ENCODE measurements at places on chromosomes 3 and 15.

GRCh38 chr15:73748730-73749129, 4.4 kb downstream of the INSYN1 start:
- no peak for DNase-seq

- no peak for DNase-seq
Measured at GRCh38 chr3:43753741-43754715, 63.3 kb downstream of the ABHD5 start.

GRCh38 chr3:10457560-10457959, 47.8 kb downstream of the ATP2B2 start:
- DNase-seq = no peak

DNA sequence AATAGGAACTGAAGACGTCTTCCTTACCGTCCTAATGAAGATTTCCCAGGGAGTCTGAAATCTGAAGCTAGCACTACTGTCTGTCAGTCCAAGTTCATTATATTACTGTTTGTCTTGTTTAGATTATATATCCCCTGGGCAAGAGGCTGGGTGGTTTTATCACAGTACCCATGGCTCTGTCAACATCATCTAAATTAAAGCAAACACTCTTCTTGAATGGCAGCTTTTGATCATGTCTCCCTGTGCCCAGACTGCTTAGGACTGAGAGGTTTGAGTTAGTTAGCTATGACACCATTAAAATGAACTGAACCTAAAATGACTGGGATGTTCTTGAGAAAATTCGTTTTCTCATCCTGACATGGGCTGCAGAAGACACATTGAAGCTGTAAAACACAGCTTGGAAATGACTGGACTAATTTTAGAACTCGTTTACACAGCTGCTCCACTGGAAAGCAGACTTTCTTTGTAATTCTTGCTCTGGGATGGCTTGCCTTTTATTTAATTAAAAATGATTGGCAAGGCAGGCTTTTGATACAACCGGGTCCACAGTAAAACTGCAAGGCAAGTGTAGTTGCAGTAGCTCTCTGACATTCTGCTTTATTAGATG, 243.5 kb downstream of the MFSD1 start:
- DNase-seq = no peak

DNA sequence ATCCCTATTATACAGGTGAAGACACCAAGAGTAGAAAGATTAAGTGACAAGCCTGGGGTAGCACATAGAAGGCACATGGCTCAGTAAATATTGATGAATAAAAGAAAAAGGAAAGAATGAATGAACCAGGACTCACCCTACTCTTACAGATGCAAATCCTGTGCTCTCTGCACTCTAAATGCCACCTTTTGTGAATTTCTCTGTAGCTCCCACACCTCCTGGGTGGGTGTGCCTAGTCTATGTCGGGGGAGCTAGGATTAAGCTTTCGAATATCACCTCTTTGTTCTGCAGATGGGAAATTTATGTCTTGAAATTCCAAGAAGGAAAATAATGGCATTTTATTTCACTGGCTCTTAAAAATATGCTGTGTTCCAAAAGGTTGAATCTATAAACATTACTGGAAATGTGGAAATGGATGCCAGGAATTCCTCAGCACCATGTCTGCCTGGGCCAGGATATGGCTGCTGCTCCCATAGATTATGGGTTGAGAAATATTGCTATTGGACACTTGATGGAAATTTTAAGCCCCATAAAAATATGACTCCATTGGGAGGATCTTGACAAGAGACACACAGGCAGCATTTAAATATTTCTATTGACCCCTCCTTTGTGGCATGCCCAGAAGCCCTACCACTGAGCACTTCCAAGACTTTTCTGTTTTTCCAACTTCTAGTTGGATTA, 43.3 kb downstream of the CCNB2 start:
- DNase-seq = no peak

DNA sequence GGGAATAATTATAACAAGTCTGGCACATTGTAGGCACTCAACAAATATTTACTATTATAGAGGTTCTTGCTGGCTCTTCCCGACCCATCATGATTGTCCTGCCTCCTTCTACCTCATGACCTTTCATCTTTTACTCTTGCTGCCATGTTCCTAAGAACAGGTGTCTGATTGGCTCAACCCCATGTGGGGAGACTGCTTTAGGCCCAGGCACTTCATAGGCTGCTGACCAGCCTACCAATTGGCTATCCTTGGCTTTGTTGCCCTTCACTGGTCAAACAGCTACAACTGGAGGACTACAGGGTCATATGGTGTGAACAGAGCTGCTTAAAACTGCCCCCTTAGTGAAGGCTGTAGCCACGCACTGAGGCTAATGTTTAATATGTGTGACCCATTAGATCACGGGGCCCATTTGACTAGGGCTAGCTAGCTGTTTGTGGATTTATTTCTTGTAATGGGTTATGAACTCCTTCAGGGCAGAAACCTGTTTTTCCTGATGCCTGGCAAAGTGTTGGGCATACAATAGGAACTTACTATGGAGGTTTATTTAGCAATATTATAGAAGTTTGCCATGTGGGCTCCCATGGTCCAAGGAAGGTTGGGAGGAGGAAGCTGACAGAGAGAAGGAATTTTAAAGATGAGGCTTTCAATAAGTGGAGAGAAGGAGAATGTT, 239.9 kb upstream of the TBC1D5 start:
- DNase-seq = no peak

DNA sequence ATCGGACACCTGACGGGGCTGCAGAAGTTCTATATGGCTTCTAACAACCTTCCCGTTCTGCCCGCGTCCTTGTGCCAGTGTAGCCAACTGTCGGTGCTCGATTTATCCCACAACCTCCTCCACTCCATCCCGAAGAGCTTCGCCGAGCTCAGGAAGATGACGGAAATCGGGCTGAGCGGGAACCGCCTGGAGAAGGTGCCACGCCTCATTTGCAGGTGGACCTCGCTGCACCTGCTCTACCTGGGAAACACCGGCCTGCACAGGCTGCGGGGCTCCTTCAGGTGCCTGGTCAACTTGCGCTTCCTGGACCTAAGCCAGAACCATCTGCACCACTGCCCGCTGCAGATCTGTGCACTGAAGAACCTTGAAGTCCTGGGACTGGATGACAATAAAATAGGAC, 9.8 kb upstream of the LRRC34 start:
- DNase-seq = no peak

DNA sequence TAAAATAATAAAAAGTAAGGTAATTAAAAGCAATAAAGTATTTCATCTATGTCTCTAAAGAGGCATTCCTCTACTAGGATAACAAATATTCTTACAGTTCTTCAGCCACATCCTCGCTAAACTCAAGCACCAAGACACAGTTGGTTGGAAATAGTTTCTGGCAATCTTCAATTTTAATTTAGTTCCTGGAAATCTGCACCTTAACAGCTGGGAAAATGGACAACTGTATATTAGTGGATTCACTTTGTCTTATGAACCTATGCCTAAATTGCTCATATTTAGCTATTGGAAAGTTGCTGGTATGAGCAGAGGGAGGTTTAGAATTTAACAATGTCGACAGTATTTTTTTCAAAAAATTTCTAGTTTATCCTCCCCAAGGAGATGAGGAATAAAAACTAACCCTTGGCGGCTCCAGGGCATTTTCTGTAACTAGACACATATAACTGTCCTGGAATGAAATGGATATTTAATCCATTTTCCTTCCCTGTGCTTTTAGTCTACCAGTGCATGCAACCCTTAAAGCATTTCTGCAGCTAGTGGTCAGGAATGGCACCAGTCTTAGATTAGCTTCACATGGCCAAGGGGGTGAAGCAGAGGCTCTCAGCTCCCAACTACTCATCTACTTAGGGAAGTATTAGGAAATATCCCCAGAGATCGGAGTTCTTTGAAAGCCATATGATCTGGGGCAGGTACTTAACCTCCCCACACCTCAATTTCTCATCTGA, 290.0 kb upstream of the THBS1 start:
- no peak for DNase-seq

DNA sequence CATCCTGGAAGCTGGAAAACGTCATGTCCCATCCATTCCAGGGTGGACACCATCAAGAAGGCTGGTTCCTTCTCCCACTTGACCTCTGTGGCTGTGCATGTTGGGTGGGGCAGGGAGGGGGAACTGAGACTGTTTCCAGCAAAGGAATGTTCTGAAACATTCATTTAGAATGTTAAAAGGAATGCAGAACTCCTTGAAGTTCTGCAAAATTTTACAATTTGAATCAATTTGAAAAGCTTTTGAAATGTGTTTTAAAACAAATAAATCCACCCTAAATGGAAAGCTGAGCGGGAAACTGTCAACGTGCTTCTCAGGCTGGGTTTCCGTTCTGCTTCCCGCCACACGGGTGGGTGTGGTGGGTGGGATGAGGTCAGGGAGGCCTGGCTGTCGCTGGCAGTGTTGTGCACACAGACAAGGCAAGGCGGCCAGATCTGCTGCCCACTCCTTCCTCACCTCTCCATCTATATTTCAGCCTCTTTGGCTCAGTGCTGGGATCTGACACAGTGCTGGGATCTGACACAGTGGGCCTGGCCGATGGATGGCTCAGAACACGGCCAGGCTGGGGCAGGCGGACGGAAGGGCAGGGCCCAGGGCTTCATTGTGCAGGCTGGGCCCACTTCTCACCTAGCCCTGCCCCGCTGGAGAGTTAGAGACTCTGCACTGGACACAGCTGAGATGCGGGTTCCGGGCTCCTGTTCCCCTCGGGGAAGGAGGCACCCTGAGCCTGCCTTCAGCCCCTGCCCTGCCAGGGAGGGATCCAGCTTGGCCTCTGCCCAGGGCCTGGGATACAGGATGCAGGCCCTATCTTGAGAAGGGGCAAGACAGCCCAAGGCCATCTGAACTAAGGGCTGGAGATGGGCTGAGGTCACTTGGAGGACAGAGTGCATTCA, 110.4 kb downstream of the TMEM266 start:
- no peak for DNase-seq

GRCh38 chr3:126684218-126684751, 19.8 kb upstream of the CHCHD6 start:
- no peak for DNase-seq

- no peak for DNase-seq
Measured at GRCh38 chr3:94076055-94076454, 13.2 kb downstream of the NSUN3 start.

GRCh38 chr3:75692061-75692460, 27.9 kb downstream of the FRG2C start:
- DNase-seq = no peak

DNA sequence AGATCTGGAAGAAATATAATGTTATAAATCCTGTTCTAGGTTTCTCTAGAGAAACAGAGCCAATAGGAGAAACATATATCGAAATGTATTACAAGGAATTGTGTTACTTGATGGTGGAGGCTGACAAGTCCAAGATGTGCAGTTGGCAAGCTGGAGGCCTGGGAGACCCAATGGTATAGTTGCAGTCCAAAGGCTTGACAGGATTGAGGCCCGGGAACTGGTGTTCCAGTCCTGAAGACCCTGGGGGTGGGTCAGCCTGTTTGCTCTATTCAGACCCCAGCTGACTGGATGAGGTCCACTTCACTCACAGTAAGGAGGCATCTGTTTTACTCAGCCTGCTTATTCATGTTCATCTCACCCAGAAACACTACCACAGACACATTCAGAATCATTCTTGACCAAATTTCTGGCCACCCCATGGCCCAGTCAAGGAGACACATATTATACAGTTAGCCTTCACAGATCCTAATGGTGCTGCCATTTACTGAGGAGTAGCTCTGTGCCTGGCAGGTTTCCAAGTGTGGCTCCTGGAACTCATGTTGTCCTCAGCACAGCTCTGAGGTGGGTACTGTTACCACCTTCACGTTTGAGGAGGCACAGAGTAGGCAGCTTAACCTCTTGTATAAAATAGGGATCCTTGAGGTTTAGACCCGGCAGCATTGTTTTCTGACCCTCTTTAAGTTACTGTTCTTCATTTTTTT, 3.7 kb downstream of the TRAK1 start:
- DNase-seq = no peak

DNA sequence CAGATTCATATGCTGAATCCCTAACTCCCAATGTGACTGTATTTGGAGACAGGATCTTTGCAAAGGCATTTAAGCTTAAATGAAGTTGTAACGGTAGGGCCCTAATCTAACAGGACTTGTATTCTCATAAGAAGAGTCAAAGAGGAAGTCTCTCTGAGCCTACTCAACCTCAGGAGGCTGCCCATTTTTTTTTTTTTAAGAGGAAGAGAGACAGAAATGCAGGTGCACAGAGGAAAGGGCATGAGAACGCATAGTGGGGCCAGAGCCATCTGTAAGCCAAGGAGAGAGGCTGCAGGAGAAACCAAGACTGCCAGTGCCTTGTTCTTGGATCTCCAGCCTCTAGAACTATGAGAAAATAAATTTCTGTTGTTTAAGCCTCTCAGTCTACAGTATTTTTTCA, 28.4 kb downstream of the ZNF860 start:
- DNase-seq = no peak

DNA sequence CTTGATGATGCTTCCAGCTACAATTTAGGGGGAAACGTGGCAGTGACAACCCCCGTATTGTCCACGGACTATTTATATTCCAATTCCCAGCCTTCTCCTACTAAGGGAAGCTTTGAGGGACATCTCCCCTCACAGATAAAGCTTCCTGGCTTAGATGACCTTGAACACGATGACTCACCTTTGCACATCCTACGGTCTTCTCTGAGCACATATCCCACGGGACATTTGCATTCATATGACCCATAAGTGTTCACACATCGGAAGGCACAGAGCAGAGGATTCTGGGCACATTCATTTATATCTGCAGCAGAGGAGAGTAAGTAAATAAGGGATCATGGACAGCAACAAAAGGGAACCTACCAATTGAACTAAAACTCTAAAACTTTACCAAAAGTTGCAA, 101.5 kb downstream of the DUT start:
- no peak for DNase-seq

- DNase-seq = no peak
Measured at GRCh38 chr3:12062605-12063004, 58.4 kb downstream of the SYN2 start.

- DNase-seq = no peak
Measured at GRCh38 chr15:49750553-49750952, 129.7 kb downstream of the DTWD1 start.

DNA sequence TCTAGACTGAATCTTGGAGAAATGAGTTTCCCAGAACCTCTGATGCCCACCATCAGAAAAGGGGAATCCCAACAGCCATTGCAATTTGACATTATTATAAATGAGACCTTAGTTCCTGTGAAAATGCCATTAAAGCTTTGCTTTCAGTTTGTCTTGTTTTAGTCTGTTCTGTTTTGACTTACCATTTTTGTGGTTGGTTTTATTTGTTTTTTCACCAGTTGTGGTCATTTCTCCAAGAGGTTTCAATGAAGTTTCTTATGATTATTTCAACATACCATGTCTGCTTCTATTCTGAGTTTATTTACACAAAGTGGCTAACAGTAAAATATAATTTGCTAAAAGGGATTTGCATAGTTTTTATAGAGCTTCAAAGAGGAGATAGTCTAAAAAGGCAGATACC, 175.0 kb upstream of the MCTP2 start:
- no peak for DNase-seq

Data from stimulated activated CD8-positive, alpha-beta memory T cell treated with anti-CD3 and anti-CD28 coated beads, Interleukin-15, amount 100 ng/mL, for 48 hours (primary cell).